Endothelial cell of umbilical vein (primary cell): ENCODE measurements at places on chromosomes 5 and 9. TPM values are rescaled to one million over a fixed set of nuclear protein-coding genes. Genes with fewer than 3 reads are reported as not detected.
A peak's percentile ranks its signal among the peaks of the same experiment; 100 is the strongest.

GRCh38 chr5:138445547-138446271 is 6.9 kb downstream of the REEP2 start:
- DNase-seq = no peak

DNA sequence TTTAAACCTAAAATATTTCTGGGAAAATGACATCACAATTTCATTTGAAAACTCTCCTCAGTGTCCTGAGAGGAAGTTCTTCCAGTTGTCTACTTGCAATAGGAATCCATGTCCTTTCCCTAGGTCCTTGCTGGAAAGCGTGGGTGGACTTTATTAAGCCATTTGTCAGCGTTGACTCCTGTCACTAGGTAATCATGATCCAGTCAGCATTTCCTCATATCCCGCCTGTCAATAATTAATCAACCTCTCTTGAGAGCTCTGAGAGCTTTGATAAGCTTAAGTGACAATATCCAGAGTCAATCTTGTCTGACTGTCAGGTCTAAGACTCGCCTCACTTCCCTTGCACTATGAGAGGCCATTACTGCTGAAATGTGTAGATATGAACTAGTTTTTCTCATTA is 107.2 kb upstream of the SLIT3 start:
- DNase-seq = no peak

DNA sequence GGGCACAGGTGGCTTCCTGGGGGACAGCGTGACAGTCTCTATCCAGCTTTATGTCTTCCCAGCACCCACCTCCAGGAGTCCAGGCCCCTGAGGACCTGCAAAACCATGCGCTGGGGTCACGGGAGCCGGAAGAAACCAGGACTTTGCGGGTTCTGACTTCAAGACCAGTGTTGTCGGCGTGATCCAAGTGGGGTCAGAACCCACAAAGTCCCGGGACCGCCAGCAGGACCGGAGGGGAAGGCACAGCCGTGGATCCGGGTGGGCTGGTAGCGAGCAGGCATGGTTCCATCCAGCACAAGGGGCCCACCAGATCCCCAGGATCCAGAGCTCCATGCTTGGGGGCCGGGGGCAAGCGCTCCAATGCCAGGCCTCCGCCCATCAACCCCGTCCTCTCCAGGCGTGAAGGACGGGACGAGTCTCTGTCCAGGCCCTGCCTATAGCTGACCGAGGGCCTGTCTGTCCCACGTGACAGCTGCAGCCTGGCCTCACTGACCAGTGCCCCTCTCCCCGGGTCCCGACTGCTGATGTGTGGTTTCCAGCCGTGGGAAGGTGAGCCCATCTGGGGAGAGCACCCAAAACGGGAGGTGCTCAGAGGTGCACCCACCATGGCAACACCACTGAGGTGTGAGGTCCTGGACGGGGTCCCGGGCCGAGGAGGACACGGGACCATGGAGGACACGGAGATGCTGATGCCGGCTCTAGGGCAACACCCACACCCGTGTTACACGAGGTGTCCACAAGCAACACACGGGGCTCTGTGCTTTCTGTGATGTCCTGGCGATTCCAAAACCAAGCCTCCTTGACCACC is 48.9 kb downstream of the SLC12A7 start:
- no peak for DNase-seq

GRCh38 chr5:102886586-102886985 is 131.5 kb downstream of the PAM start:
- no peak for DNase-seq

GRCh38 chr9:121650217-121651007 is 1.0 kb upstream of the DAB2IP start:
- DNase-seq = peak; percentile 65

- DNase-seq = no peak
Measured at GRCh38 chr9:92564982-92565381, 29.2 kb upstream of the ECM2 start.

GRCh38 chr9:36721846-36722588 is 149.3 kb downstream of the MELK start:
- peak; percentile 15 for DNase-seq

GRCh38 chr5:82334856-82335255 is 56.7 kb upstream of the RPS23 start:
- no peak for DNase-seq

GRCh38 chr9:5569409-5569808 is 59.1 kb downstream of the PDCD1LG2 start:
- DNase-seq = no peak

HIGD2A gene
- 96.2 and 103 TPM in 2 replicates for total RNA-seq

DNA sequence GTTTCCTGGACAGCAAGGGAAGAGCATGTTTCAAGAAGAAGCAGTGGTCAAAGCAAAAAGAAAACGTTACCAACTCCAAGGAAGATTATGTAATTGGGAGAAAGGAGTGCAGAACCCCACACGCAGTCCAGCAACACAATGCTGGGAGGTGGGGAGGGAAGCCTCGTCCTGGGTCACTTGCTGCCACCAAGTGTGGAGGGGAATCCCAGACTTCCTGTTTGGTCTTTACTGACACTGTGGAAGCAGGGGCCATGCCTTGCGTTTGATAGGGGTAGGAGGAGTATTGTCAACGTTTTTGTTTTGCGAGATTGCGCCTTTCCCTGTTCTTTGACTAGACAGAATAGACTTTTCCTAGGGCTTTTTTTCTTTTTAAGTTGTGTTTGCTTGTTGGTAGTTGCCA is 421.0 kb downstream of the KDM4C start:
- no peak for DNase-seq

DNA sequence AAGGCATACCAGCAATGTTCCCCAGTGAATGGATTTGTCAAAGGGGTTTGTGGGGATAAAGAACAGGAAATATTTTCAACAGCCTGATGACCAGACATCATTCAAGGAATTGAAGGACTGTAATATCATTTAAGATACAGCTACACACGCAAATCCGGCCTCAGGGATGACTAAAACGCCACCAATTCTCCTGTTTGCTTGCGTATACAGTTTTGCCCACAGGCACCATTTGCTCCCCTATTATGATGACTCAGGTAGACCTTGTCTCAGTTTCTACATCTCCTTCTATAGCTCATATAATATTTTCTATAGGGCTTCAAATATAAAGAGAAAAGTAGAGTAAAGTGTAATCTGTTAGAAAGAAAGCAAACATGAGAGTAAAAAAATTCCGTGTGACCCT is 29.7 kb upstream of the ITGA1 start:
- no peak for DNase-seq

TMC1 gene
- 0.48 and 1.5 TPM in 2 replicates for total RNA-seq

NTRK2 gene
- total RNA-seq = 0.05 and 0.13 TPM in 2 replicates

DNA sequence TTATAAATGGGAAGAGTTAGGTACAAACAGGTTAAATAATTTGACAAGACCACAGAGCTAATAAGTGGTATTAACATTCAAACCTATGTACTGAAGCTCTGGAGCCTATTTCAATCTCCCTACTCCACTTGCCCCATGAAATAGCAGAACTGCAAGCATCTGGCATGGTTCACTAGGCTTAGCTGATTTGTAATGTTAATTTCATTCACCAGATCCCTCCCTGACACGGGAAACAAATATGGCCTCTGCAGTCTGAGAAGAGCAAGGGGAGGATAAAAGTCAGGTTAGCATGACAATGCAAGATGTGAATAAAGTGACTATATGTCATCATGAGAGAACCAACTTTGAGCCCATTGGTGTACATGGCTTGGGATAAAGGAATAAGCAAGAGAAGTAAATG is 428.8 kb downstream of the BRINP1 start:
- no peak for DNase-seq

- DNase-seq = no peak
Measured at GRCh38 chr5:90402521-90403255, 6.9 kb downstream of the CETN3 start.

DNA sequence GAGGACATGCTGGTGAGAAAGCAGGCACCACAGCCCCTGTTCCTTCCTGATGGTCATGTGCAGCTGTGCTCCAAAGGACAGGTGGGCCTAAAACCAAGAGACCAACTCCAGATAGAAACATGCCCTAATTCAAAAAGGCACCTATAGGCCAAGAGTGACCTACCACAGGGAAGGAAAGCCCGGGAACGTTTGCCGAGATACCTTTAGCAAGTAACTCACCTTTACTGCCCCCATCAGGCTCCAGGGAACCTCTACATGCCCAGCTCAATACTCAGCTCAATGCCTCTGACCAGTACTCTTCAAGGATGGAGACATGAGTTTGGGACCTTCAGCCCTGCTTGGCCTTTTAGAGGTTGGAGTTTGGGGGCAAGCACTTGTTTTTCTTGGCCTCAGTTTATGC is 172.8 kb upstream of the FSTL4 start:
- no peak for DNase-seq

MARCOL gene
- not detected in 2 replicates for total RNA-seq
